Stimulated activated CD4-positive, alpha-beta T cell treated with anti-CD3 and anti-CD28 coated beads, Interleukin-1b, Interleukin-23, amount 100 ng/mL, for 48 hours (primary cell): ENCODE measurements at places on chromosomes 6 and 20.
A peak's percentile ranks its signal among the peaks of the same experiment; 100 is the strongest.

GRCh38 chr20:49563015-49563980 lies 4.6 kb downstream of the PTGIS start:
- DNase-seq = no peak

DNA sequence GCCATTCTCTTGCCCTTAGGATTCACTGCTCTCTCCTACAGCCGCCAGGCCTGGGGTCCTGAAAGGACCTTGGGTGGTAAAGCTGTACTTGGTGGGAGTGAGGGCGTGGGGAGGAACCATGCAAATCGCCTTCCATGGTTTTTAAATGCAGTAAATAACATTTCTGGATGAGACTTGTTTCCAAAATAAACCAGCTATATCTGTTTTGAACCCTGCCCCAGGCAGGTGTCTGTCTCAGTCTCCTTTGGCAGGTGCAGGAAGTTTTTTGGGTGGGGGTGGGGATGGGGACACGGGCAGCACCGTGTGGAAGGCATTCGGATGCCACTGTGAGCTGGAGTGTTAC lies 14.3 kb downstream of the ITPA start:
- DNase-seq = no peak

DNA sequence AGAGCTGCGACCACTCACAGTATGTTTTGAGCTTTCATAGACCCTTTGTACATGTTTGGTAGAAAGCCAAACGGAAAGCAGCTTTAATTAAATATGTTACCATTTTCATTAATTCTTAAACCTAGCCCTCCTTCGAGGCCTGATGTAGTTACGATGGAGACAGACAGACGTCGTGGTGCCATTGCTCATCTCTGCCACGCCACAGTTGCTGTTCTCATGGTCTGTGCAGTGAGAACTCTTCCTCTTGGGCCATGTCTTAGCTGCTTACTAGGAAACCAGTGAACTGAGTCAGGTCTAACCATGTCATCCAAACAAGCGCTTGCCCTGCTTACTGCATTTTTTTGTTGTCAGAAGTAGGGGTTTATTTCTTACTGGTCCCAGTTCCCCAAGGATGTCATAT lies 62.8 kb downstream of the SNX9 start:
- DNase-seq = peak; percentile 66

DNA sequence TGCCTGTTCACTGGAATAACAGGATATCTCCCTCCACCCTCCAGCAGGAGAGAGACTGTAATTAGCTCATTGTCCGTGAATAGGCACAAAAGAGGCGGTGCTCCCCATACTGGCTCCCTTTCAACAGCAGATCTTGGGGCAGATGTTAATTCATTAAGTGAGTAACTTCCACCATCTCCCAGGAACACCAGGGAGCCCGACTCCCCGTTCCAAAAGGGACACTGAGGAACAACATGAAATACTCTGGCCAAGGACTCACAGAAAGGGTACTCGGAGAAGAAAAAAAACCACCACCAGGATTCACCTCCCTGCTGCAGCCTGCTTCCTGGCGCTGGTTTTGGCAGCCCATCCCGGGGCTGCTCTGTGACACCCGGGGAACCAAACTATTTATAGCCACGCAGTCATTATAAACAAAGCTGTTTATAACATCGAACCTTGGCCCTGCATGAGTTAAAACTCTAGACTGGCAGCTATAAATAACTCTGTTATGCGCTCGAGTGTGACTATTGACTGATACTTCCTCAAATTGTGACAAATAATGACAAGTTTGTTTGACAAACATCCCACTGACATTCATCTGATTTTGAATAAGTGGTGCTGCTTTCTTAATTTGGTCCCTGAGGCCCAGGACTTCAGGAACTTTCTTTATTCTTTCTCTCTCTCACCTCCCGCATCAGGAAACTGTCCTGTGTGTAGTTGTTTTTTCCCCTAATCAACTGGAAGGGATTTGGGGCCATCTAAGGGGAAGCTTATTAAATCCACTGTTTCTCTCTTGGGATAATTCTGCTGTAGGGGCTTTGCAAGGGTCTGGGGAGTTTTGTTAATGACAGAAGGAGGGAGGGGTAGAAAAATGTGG lies 521.6 kb downstream of the CD83 start:
- DNase-seq = no peak

DNA sequence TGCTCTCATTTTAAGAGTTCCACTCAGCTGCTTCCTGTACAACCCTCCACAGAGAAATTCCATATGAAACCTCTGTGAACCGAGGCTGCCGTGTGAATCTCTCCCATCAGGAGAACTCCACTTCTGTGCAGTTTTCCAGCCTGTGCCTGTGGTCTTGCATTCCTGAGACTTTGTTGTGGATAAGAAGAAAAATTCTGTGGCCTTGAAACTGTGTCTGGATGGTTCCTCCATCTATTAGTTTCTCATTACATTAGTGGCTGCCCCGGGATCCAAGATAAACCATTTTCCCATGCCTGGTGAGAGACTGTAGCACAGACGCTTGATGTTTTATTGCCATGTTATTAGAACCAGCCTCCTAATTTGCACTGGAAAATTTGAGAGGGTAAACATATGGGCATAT lies 40.8 kb upstream of the TIAM2 start:
- DNase-seq = no peak

DNA sequence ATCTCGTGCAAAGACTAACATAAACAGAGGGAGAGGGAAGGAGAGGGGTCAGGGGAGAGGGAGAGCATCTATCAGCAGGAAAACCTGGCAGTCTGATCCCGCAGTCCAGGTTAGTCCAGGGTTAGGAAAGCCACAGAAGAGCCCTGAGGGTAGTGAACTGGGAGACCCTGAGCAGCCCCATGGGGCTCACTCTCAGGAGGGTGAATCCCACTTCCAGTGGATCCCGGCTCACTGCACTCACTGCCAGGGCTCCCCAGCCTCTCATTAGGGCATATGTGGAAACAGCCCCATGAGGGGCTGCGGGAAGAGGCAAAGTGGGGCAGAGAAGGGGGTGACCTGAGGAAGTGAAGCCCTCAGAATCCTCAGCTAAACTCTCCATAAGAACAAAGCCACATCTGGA lies 329.9 kb downstream of the UBE3D start:
- DNase-seq = no peak

DNA sequence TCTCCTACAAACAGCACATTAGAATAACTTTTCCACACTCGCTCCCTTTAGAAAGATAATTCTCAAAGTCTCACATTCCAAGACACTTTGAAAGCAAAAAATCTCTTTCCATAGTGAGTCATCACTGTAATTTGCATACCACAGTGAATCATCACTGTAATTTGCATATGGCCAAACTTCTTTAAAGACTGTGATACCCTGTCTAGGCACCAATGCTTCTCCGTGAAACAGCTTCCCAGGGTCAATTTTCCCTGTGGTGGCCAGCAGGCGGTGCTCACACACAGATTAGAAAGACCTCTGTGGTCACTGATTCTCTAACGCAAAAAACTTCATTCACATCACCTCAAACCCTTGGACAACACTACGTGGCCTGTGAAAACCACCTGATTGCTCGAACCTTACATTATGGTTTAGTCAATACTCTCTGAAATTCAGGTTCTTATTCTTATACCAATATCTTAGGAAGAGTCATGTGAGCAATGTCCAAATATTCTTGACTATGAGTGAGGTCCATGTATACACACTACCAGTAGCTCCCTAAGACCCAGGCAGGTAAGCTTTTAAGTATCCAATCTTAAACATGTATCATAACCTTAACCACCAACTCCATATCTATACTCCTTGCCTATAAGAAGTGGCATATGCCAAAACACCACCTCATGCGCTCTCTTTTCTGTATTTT lies 78.5 kb upstream of the PHACTR1 start:
- DNase-seq = peak; percentile 52

DNA sequence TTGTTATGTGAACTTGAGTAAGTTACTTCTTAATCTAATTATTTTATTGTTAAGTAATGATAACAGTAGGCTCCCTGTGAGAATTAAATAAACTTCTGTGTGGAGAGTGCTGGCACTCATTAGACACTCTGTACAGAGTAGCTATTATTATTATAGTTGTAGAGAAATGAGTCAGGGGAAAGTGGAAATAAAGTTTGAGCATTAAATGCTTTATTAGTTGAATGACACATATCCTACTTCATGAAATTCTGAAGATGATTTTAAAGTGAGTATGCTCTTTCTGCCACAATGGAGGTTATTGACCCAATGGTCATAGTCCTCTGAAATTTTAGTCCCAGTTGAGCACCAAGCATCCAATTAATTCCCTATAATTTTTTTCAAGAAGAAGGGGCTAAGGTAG lies 5.9 kb downstream of the ECI2 start:
- DNase-seq = no peak

- no peak for DNase-seq
These were observed 45.2 kb downstream of the MCUR1 start for GRCh38 chr6:13769034-13769654.

GRCh38 chr6:89895276-89895874 lies 1.1 kb downstream of the GJA10 start:
- DNase-seq = no peak

GRCh38 chr20:19860737-19861136 lies 102.7 kb downstream of the RIN2 start:
- no peak for DNase-seq

DNA sequence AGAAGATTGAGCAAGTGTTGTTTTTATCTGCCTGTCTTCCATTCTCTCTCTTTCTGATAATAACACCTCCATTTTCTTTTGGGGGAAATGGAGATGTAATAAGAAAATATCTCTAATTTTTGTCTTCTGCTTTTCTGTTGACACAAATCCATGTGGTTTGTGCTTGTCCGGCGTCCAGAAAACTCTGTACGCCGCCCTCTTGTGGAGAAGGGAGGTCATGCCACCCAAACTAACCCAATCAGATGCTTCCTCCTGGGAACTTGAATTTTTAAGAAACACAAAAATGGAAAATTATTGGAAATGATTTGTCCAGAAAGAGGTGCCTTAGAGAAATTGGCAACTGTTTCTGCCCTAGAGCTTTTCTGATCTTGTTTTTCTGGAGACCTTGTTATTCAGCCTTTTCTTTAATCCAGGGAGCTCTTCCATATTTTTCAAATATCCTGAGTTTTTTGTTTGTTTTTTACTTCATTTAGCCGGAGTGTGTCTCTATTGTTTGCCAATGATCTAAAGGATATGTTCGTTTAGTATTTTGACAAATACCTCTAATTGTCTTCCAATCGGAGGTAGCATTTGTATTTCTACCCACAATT lies 17.8 kb upstream of the FNDC1 start:
- DNase-seq = peak; percentile 41

DNA sequence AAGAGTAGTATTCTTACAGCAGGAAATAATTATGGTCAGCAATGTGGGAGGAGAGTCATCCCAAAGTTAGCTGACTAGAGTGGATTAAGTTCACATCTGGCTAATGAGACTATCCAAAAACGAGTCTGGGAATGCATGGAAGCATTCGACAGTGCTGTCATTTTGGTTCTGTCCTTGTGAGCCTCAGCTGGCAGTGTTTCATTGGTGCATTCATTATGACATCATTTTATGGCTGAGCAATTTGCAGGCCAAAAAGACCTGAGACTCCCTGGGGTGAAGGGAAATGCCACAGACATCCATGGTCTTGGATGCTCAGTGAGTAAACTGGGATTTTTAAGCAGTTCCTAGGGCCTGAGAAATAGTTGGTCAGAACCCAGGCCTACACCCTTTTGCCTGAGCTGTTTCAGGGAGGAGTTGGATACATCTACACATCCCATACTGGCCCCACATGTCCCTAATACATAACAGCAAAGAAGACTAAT lies 196.4 kb upstream of the CCN2 start:
- no peak for DNase-seq

DNA sequence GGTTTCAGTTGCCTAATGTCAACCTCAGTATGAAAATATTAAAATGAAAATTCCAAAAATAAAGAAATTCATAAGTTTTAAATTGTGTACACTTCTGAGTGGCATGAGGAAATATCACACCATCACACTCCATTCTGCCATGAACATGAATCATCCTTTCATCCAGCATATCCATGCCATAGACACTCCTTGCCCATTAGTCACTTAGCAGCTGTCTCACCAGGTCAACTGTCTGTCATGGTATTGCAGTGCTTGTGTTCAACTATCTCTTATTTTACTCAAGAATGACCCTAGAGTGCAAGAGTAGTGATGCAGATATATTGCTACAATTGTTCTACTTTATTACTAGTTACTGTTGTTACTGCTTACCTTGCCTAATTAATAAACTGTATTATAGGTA lies 712.4 kb downstream of the EPHA7 start:
- DNase-seq = no peak

DNA sequence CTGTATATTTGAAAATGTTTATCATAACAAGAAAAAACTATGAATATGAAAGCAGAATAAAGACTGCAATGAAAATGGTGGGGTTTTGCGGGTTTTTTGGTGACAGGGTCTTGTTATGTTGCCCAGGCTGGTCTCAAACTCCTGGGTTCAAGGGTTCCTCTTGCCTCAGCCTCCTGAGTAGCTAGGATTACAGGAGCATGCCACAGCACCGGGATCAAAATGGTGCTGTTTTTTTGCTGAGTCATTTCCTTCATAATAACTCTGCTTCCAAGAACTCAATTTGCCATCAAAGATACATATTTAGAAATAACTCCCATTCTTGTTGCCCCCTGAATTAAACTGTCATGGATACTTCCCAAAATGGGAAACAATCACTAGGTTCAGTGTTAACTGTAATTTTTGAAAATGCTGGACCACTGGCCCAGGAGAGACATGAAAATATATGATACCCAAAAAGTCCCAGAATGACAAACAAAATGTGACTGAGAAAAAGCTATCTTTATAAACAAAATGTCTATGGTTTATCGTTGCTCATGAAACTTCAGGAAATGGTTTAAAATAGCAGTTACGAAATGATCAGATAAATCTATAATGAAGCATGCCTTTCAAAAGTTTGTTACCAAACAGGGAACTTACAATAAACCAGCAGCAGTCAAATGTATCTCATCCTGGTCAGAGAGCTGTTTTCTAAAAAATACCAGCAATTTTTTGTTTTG lies 32.2 kb downstream of the ILRUN start:
- no peak for DNase-seq

- peak; percentile 73 for DNase-seq
These were observed 985 bp downstream of the ZBP1 start for GRCh38 chr20:57619051-57619831.

DNA sequence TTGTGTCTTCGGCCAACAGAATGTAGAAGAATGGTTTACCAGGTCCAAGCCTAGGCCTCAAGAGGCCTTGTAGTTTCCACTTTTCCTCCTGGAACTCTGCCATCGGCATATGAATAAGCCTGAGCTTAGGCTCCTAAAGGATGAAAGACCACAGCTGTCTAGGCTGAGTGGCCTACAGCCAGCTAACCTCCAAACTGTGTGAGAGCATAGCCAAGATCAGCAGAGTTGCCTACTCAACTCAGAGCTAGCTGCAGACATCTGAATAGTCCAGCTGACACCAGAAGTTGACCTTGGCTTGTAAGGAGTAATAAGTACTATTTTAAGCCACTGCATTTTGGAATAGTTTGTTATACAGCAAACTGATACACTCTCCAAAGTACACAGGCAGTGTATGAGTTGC lies 52.6 kb upstream of the SMIM29 start:
- DNase-seq = no peak

DNA sequence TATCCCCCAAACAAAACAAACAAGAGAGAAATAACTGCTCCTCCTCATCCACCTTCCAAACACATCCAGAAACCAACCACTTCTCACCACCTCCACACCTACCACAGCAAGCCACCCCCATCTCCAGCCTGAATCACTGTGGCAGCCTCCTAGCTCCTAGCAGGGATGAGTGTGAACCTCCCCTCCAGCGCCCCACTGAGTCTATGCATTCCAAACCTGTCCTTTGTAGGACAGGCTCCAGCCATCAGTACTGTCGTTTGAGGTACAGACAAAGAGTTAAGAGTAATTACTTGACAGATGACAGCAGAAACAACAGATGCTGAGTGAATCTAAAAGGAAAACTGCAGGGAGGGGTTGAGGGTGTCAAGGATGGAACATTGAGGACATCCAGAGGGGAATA lies 2.4 kb downstream of the METTL24 start:
- no peak for DNase-seq
